Left lung (tissue), 14 donors: ENCODE measurements at places on chromosomes 13 and 19. TPM values are rescaled to one million over a fixed set of nuclear protein-coding genes. Genes with fewer than 3 reads are reported as not detected.

DNA sequence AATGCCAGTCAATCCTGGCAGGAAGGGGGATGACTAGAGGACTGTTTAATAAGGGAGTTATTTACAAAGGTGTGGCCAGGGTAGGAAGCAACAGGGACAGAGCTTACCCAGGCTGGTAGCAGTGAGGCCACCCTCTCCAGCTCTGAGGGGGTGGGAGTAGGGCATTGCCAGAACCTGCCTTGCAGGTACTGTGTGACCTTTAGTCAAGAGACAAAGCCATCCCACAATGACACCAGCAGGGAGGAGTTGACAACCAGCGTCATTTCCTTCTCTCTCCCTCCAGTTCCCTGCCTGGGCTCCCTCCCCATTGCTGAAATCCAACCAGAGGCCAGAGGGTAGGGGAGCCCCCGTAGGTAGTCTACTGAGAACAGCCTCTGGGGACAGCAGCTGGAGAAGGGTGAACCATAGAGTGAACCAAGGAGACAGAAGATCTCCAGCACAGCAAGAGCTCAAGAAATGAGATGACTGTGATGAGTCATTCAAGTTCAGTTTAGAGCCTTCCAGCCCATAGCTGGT lies 33.3 kb upstream of the SPATA13 start:
- no peak for DNase-seq

DNA sequence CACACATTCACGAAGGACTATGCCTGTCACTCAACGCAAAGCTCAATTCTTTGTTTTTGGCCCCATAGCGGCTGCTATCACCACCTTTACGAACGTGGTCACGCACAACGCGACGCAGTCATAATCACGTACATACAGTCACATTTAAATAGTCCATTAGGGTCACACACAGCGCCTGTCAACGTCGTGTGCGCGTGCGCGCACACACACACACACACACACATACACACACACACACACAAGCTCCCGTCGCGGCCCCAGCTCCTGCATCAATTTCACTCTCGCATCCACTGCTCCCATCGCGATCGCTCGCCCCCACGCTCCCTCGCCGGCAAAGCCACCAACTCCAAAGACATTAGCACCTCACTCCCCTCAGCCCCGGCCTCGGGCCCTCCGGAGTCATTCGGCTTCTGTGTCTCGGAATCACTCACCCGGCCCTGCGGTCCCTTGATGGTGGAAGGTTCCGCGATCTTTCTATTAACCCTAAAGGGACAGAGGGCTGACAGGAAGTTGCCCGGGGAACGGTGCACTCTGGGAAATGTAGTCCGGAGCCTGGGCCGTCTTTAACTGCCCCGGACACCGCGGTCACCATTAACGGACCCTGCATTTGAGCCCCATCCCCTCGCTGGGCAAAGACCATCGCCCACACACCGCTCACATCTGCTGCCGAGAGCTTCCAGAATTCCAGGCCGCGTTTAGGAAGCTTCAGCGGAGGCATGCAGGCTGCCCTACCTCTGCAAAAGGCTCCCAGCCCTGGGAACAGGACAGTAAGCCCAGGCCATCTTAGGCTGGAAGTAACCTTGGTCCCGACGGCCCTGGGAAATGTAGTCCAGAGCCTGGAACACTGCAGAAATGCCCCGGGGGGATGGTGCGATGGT lies at the start of gene ZNF790:
ZNF790 (minus strand) TSS at position 482 of the 878 bp plus-strand sequence. CDS start 12,768 bp downstream, outside the sequence.
- peak; percentile 94 for DNase-seq

DNA sequence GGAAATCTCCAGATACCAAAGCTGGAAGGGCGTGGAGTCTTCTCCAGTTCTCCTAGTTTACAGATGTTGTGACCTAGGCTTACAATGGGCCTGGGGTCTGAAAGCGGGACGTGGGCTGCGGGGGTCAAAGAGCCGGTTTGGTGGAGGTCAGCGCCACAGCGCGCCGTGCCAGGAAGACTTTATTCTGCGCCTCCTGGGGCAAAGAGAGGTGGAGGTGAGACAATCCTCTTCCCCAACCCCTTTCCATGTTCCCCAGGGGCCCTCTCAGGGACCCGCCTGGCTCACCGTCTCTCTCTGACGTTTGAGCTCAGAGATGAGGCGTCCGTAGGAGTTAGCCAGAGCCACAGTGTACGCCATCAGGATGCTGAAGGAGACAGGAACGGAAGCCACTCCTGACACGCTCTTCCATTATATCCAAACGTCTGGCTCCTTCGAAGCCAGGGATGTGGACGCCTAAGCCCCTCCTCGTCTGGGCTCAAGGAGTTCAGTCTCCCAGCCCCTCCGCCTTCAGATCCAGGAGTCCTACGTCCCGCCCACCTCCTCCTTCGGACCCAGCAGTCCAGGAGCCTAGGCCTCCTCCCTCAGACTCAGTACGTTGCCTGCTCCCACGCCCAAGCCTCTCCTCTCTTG lies 776 bp upstream of the LENG1 start:
- no peak for DNase-seq

DNA sequence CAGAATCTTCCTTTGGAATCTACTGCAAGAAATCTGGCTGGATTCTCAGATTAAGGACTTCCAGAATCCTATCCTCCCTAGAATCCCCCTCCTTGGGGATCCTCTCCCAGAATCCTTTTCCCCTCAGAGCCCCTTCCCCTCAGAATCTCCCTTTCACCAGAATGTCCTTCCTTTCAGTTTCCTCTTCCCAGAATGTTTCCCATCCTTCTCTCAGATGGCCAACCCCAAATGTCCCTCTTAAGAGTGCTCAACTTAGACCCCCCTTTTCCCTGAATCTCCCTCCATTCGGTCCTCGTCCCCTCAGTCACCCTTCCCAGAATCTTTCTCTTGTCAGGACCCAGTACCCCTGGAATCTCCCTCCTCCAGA lies 584 bp upstream of the RPS16 start:
- DNase-seq = no peak

NLRP11 gene
- not detected for total RNA-seq

GSX1 gene
- total RNA-seq = not detected
